MCF 10A (cell line): ENCODE measurements at places on chromosomes 12 and 14. TPM values are rescaled to one million over a fixed set of nuclear protein-coding genes. Genes with fewer than 3 reads are reported as not detected.

DNA sequence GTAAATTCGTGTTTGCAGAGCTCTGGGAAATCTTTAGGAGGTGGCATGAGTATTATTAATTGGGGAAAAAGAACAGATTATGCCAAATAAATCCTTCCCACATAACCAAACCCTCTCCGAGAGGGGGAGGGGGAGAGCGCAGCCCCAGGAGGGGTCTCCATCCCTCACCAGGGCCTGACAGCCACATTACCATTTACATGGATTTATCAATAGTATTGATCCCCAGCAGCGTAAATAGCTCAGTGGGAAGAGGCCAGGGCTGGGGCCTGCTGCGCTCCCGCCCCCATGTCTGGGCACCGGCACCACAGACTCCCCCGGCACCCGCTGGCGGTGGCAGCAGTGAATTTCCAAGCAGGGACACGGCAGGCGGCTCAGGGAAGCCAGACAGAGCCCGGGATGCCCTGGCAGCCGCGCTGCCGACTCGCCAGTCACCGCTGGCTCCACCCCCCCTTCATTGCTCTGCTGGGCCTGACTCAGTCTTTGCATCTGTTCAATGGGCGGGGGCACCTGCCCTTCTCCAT lies 2.4 kb downstream of the NCOR2 start:
- H3K27ac ChIP-seq: no peak overlapping the region
- H3K4me3 ChIP-seq: peak overlapping the region; percentile 87
- DNase-seq: no peak
- H3K36me3 ChIP-seq: no peaks in the 10 kb centered on the region
- no peaks in the 10 kb centered on the region for H3K27me3 ChIP-seq

The RND1 gene
- 1.0 and 1.2 TPM in 2 replicates for total RNA-seq

DNA sequence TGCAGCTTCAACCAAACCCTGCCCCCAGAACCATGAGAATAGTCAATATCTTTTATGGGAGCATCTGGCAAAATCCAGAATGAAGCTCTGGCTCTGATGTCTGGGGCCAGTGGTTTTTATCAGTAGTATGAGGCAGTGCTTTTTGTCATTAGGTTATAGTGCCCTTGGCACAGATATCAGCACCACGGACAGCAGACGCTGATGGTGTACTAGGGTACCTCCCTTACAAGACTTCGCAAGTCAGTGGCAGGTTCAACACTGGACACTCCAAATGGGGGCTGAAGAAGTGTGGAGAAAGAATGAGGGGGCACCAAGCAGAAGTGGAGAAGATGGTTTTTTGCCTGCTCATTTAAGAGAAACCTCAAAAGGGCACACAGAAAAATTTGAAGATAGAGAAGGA lies 68.2 kb upstream of the E2F7 start:
- H3K4me1 ChIP-seq: no peaks in the 10 kb centered on the region
- no peaks in the 10 kb centered on the region for H3K36me3 ChIP-seq
- no peak overlapping the region for H3K27ac ChIP-seq
- H3K4me3 ChIP-seq: no peak overlapping the region
- H3K27me3 ChIP-seq: no peaks in the 10 kb centered on the region

DNA sequence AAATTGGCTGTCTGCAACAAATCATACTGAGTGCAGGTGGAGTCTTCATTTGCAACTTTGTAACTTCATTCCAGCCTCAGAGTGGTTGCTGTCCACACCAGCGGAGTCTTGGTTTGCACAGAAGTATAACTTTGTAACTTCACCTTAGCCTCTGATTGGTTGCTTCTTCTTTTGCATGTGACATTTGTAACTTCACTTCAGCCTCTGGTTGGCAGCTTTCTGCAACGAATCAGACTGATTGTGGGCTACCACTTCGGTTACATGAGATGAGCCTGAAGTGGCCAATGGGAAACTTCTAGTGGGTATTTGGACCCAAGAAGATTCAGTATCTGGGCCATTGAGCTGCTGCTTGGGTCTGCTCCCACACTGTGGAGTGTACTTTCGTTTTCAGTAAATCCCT lies 17.8 kb downstream of the RASSF8 start:
- H3K36me3 ChIP-seq: no peaks in the 10 kb centered on the region
- no peak overlapping the region for H3K4me3 ChIP-seq
- DNase-seq: no peak
- peak overlapping the region; percentile 37 for H3K27ac ChIP-seq
- no peaks in the 10 kb centered on the region for H3K27me3 ChIP-seq

The CCDC184 gene
- total RNA-seq: not detected in 2 replicates

GRCh38 chr14:37262649-37263048 lies 64.9 kb downstream of the MIPOL1 start:
- no peaks in the 10 kb centered on the region for H3K36me3 ChIP-seq
- DNase-seq: no peak
- H3K27me3 ChIP-seq: no peaks in the 10 kb centered on the region
- no peak overlapping the region for H3K4me3 ChIP-seq

The CTSG gene
- total RNA-seq: not detected in 2 replicates
